ENCODE measurements at places on chromosomes 3 and 15.
A peak's percentile ranks its signal among the peaks of the same experiment; 100 is the strongest.

DNA sequence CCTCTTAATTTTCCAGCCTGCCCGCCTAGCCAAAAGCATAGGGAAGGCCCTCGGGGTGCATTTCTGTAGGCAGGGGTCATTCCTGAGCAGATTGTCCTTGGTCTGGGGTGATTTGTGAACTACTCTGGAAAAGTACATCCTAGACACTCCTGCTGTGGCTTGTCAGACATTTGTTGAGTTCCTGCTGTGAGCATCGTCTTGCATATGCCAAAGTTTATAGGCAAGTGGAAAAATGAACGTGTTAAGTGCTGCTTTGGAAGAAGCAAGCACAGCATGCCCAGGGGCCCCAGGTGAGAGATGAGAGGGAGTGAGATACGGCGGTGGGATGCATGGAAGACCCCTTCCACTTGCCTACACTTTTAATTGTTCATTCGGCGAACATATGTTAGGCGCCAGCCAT is 237.7 kb upstream of the ST8SIA2 start:
- DNase-seq, result no peak

GRCh38 chr15:96381463-96381862 is 51.0 kb downstream of the NR2F2 start:
- DNase-seq, result no peak

DNA sequence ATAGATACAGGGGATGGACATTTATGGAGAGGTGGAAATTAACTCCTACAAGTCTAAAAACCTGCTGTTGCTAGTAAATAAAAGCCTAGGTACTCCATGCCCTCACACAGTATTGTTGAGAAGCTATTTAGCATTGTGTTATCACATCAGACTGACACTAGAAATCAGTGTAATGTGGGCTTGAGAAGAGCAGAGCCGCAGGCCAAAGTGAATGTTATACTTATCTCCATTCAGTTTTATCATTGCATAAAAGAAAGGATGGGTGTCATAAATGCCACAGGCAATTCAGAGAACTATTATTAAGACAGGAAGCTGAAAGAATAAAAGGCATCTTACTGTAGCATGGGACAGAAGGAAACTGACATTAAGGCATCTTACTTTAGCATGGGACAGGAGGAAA is 13.7 kb upstream of the ISLR start:
- DNase-seq, result no peak

DNA sequence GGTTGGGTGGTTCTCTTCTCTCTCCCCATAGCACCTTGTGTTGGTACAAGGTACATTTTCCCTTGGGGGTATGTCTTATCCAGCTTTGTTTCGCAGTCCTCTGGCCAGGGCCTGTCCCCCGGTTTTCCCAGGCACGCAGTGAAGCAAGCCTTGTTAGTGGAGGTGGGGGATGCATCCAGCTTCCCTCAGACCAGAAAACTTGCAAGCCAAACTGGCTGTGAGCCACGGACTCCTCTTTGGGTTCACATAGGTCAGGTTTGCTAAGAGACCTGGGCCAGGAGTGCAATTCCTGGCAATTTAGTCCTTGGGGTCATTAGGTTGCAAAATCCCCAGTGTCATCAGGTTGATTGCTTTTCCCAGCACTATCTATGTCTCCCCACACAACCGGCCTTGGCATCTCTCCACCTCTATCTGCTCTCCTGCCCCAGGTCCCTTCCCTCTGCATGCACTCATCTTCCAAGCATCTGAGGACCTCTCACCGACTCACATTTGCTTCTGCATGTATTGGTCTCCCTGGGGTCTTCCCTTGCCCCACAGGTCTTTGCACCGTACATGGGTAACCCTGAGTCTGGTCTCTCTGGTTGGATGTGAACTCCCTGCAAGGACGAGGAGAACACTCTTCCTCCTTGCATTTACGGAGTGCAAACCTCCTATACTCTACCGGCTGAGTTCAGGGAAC is 34.2 kb downstream of the BCL2L10 start:
- no peak for DNase-seq

- no peak for DNase-seq
These were observed 197.1 kb upstream of the TPM1 start for GRCh38 chr15:62845241-62846126.

DNA sequence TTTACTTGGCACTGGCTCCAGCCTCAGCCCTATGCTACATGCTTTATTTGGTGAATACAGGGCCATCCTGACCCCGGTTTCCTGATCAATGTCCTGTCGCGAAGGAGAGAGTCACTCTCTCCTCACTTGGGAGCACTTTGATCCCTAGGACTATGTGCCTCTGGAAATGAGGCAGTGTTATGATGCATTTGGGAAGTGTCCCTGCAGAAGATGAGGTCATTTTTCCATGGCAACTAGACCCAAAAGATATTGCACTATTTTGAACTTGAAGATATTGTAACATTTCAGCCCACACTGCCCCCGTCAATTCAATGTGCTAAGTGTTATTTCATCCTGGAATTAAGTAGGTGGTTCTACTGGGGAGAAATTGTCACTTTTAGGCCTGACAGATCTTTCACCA is 68.0 kb downstream of the LRRK1 start:
- DNase-seq, result no peak

DNA sequence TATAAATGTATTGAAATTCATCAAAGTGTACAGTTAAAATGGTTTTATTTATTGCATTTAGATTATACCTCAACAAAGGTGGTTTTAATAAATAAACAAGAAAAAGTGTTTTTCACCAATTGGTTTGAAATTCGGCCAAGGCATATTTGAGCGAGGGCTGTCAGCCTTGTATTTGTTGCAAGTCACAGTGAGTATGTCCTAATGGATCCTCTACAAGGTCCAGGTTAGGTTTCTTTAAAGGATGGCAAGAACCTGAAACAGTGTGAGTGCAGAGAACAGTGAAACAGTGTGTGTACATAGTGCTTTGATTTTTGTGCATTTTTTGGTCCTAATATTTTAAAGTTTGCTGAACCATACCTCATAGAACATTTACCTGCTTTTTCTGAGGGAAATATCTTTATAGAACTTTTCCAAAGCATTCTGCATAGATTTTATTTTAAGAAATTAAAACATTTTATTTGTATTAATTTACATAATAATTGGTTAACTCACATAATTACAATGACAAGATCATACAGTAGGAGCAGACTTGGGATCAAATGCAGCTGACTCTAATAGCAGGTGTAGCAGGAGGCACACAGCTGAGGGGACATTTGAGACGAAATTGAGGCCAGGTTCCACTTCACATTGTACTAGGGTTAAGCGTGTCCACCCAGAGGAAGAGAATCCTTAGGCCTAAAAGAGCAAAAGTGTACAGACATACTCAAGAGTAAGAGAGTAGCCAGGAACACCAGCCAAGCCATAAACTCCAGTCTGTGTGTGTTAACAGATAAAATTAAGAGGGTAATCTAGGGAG is 428.8 kb upstream of the TPRG1 start:
- DNase-seq, result no peak

- DNase-seq, result no peak
These were observed 62.9 kb downstream of the EFCAB12 start for GRCh38 chr3:129365296-129366136.

DNA sequence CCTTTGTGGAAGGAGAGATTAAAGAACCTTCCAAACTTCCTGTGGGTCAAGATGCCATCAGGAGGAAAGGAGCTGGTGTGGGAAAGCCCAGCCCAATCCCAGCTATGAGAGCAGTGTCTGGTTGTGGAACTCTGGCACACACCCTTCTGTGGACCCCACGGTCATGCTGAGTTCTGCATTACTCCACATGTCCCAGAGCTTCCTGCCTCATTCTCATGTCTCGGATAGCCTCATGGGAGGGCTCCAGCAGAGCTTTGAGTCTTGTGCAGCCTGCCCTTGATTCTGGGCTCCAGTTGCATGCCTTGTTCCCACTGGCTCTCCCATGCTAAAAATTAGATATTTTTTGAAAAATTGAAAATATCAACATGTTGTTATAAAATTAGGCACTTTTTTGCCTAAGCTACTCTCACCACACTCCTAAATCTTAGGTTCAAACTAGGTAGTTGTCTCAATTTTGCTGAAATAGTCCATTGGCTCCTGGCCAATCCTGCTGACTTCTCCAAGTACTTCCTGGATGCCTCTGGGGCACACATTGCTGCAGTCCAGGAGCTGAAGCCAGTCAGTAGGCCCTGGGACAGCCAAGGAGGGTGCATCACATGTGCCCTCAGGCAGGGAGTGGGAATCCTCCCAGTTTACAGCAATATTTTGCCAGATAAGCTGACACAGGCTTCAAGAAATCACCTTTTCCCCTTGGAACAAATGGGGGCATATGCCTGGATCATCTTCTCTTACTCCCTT is 144.3 kb downstream of the EEFSEC start:
- DNase-seq, result peak; percentile 3

DNA sequence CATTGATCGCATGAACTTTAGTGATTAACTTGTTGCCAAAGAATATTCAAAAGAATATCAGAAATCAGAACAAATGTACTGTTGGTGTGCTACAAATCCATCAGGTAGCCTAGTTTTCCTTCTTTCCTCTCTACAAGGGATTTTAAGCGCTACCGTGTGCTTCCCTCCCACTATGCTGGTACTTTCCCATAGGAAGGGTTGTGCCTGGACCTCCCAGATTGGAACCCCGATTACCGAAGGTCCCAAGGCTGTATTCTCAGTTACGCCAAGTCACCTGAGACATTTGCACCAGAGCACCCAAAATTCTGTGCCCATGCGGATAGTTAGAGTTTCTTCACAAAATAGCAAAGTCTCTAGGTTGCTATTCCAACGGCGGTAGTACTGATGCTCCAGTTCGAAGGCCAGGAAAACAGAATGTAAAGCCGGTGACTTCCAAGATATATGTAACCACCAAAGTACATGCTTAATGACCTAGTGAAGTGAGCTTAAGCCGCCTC is 23.4 kb upstream of the GATM start:
- no peak for DNase-seq

DNA sequence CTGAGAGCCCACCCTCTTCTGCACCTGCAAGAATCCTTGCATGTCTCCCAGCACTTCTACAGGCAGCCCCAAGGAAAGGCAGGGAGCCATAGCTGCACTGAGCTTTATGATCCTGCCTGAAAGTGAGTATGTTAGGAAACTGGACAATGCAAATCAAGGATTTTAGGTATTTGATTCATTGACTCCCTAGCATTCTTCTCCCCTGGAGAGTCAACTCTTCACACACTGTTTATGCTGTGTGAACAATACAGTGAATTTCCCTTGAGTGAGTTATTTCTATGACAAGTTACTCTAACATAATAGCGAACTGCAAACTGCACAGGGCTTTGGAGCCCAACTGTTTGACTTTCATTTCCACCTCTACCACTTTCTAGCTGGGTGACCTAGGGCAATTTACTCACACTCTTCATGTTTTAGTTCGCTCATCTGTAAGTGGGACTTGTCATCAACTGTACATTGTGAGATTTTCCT is 96.0 kb upstream of the PHLDB2 start:
- DNase-seq, result no peak

DNA sequence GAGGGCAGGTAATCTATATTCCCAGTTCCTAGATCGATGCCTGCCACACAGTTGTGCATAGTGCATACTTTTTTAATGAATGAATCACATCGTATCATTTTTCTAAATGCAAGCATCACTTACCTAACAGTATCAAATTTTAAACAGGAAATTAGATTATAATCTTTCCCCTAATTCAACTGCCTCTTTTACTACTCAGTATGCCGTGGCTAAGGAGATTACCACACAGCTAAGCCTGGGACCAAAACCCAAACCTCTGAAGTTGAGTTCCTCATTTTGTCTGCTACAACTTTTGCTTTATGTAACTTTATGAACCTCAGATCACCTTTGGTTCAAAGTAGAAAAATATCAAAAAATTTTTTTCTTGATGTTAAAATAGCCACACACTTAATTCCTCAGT is 53.2 kb upstream of the FNDC3B start:
- no peak for DNase-seq

DNA sequence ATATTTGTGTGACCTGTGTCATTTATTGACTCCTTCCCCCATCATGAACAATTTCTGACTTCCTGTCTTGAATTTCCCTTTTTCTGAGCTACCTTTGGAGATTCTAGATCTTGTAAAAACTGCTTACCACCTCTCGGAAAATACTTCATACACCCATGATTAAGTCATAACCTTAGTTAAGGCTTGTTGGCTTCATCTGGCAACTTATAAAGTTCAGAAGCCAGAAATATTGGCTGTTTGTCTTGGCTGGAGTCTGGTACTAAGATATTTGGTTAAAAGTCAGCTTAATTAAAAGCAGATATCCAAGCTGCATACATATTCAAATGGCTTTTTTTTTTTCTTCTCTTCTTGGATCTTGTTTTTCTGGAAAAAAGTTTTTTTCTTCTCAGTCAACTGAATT is 37.3 kb upstream of the B3GALNT1 start:
- DNase-seq, result no peak

- no peak for DNase-seq
These were observed 11.6 kb downstream of the LPP start for GRCh38 chr3:188165596-188165995.
